ENCODE measurements at places on chromosomes 3 and 15. TPM values are rescaled to one million over a fixed set of nuclear protein-coding genes. Genes with fewer than 3 reads are reported as not detected.
A peak's percentile ranks its signal among the peaks of the same experiment; 100 is the strongest.

GRCh38 chr3:23810343-23811184 lies 4.8 kb downstream of the UBE2E1 start:
- peak; percentile 74 for DNase-seq

DNA sequence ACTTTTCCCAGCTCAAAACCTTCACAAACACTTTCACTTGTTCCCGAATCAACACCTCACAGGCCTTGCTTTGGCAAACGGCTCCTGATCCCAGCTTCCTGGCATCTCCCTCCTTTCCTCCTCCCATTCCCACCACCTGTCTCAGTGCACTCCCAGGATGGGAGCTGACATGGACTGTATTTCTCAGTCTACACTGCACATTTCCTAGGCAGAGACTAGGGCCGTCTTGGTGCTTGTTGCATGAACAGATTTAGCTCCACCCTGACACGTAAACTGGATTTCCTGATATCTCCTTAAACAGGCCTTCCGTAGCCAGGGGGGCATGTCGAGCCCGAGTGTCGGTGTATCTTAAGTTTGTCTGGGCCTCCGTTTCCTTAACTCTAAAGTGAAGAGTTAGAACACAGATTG lies 790 bp upstream of the WHAMM start:
- no peak for DNase-seq

DNA sequence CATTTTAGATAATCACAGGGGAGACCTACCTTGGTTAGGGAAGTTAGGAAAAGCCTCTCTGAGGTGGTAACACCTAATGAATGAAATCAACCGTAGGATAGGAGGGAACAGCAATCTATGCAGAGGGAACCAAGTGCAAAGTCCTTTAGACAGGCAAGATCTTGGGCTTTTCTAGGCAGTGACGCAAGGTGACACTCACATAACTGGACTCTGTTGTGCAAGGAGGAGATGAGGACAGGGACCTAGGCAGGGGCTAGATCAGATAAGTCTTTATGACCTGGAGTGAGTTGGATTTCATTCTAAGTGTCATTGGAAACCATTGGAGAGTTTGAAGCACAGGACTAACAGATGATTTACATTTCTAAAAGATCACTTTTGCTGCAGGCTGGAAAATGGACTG lies 4.6 kb upstream of the LMOD3 start:
- no peak for DNase-seq

DNA sequence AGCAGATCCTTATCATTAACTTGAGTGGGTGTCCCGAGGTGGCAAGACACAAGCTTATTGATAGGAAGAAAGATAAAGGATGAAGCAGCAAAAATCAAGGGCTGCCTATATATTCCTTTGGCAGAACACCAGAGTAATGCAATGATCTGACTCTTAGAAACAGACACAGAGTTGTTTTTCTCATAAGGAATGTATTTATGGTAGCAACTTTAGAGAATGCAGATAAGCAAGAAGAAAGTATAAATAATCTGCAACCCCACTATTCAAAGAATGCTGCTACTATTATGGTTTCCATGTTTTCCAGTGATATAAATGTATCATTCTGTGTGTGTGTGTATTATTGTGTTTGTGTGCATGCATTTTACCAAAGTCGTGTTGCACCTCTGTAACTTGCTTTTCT lies 208.3 kb downstream of the THSD4 start:
- no peak for DNase-seq

Gene ISLR
- 156 TPM for total RNA-seq

Gene CCR8
- total RNA-seq, result not detected

Gene CRABP1
- not detected for total RNA-seq

Gene TRIM71
- total RNA-seq, result not detected
